NCI-H1417 treated with DMSO at 0.1 percent for 48 hours (cell line): ENCODE measurements at places on chromosomes 6 and 20.

DNA sequence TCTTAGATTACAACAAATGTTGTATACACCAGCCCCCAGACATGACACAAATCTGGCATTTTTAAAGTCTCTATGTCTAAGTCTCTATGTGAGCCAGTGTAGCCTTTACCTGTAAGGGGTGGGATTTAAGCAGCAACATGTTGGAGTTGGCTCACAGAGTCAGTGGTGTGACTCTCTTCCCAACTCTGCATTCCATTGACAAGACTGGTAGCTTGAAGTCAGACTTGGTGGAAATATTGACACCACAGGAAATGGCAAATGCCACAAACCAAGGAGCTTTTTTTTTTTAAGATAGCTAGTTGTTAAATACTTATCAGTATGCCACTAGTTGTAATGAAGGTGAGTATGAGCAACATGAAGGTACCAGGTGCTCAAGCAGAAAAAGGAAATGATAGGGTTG is 103.1 kb upstream of the SMLR1 start:
- DNase-seq = no peak

DNA sequence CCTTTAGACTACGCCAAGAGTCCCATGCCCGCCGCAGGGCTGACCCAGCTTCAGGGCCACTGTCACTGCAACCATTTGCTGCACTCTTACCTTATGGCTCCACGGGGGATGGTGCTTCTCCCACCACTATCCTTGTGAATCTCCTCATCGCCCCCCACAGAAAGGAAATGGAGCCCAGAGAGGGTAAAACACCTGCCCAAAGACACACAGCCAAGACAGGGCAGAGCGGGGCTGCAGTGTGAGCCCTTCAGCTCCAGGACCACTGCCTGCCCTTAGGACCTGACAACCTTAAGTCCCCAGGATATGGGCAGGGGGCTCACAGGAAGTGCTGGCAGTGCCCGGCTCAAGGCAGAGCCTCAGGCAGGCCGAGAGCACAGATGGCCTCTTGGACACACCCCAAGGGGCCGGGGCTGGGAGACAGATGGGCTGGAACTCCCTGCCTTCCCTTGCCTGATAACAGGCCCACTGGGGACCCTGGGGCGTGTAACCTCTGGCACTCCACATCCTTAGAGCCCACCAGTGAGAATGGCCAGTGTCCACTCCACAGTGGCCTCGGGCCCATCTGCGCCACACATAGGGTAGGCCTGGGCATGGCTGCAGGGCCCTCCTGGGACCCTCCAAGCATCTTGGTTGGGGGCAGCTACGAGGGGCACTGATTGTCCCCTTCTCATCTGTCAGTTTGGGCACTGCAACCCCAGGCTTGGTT is 265.2 kb downstream of the TAF4 start:
- no peak for DNase-seq

- no peak for DNase-seq
Measured at GRCh38 chr6:112879920-112880413, 532.8 kb downstream of the RFPL4B start.

DNA sequence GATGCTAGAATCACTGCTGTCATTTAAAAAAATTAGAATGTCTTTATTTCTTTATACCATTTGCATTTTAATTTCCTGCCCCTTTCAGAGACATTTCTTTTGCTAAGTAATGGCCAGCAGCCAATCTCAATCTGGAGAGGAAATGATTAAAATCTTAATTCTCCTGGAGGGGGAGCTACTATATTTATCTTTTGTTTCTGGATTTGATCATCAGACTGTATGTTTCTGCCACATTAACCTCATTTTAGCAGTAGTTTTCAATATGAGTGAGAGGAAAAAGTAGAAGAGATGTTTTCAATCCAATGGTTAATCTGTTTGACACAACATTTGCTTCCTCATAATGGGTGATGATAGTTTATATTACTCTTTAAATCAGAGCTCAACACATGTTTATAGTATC is 138.0 kb downstream of the FUT9 start:
- DNase-seq = no peak

GRCh38 chr20:56212091-56212490 is 36.4 kb upstream of the MC3R start:
- DNase-seq = no peak

DNA sequence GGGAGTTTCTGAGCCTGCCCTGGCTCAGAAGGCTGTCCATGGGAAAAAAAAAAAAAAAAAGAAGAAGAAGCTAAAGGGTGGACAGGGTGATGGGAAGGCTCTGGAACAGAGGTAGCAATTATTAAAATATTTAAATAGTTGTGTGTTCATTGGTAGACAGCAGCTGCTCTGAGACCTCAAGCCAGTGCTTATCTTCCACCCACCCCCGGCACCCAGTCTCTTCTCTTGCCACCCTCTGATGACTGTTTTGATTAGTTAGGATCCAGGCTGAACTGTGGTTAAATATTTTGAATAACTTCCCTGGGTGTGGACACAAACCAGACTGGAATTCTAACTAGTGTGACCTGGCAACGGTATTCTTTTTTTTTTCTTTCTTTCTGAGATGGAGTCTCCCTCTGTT is 16.9 kb upstream of the SRSF3 start:
- no peak for DNase-seq

GRCh38 chr6:30769088-30769852 is 24.9 kb upstream of the IER3 start:
- DNase-seq = no peak

- no peak for DNase-seq
Measured at GRCh38 chr6:21595285-21596144, 2.0 kb downstream of the SOX4 start.

DNA sequence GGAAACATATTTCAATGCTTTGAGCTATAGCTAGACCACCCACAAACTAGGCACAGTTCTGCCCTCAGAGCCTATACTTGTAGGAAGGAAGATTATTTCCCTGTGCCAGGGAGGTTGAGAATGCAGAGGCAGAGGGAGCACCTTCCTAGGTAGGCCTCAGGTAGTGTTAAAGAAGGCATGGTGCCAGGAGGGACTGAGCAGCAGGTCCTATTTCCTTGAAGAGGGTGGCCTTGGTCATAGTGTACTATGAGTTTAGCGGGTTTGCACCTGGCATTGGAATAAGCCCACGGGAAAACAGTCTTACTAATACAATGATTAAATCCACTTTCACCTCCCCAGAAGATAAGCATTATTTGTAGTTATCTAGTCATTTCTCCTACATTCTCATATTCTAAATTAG is 375.4 kb downstream of the CDKAL1 start:
- no peak for DNase-seq

- no peak for DNase-seq
Measured at GRCh38 chr6:1255636-1256365, 56.1 kb upstream of the FOXQ1 start.

GRCh38 chr6:95244751-95245150 is 332.6 kb upstream of the MANEA start:
- DNase-seq = no peak

DNA sequence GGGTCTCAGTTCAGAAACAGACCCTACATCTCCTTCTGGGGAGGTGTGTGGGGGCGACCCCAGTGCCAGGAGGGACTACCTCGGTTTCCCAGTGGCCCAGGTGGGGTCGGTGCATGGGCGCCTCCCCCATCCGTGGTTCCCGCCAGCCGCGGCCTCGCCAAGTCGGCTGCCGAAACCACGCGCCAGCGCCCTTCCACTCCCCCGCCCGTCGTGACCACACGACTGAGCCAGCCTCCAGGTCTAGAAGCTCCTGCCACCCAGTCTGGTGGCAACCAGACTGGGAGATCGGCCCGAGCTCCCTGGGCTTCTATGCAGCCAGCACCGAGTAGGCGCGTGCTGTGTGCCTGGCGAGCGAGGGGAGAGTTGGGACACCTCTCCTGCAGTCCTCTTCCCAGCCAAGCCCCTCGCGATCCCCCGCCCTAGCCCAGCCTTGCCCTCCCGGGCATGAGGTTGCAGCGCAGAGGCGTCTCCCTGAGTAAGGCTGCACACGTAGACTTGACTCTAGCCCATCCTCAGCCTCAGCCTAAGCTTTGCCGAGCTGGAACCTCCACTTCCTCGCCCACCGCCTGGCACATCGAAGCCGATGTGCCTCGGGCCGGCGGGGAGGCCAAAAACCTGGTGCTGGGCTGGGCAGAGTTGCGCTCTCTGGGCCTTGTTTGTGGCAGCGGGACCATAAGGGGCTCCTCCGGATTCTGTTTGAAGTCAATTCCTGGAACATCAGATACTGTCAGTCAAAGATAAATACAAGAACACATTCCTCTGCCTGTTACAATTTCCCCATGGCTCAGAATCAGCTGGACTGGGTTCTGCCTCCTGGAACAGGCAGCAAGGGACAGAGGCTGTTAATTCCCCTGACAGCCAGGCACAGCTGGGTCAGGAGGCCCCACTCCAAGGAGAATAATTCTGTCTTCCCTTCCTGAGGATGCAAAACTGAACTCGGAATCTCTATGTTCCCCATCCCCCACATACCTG is 1.5 kb upstream of the CPNE5 start:
- no peak for DNase-seq

- no peak for DNase-seq
Measured at GRCh38 chr6:108801366-108801765, 46.9 kb upstream of the ARMC2 start.

DNA sequence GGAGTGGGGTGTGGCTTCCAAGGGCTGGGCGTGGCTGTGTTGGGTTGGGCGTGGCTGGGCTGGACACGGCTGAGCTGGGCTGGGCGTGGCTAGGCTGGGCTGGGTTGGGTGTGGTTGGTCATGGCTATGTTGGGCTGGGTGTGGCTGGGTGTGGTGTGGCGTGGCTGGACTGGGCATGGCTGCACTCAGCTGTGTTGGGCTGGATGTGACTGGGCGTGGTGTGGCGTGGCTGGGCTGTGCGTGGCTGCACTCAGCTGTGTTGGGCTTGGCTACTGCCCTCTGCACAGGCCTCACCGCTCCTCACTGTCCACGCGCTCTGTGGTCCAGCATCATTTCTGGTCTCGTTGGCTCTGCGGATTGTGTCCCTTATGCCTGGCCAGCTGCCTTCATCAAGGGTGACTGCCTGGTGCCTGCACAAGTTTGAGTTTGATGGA is 43.5 kb upstream of the SLCO4A1 start:
- DNase-seq = no peak

DNA sequence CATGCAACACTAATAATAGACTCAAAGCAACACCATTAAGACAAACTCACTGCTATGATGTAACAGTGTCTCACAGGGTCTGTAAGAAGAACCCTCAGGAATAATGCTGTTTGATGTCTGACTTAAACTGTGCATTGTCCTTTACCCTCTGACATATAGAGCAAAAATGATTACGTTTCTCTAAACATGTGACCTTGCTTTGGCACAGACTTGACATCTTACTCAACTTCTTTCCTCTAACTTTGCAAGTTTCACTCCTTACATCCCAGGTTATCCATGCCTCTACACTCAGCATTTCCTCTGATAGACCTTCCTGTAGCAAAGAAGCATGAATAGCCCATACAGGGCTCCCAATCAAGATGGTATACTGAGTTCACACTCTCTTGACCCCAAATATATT is 252.7 kb downstream of the UST start:
- DNase-seq = no peak

- no peak for DNase-seq
Measured at GRCh38 chr6:149830731-149831307, 33.3 kb downstream of the LRP11 start.

DNA sequence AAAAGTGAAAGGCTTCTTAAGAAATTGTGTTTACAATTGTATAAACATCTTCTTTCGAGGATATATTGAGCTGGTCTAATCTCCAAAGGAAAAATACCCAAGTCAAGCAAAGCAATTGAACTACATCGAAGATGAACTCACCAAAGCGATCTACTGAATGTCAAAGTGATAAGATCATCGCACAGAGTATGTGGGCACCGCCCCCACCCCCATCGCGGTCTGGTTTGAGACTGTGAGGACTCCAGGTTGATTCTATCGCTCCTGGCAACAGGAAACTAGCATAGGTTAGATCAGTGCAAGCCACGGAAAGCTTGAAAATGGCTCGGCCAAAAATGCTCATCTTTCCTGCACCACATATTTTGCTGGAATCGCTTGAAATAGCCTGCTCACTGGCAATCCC is 133.2 kb upstream of the RPS6KA2 start:
- no peak for DNase-seq

- no peak for DNase-seq
Measured at GRCh38 chr6:34066218-34066571, 79.7 kb downstream of the GRM4 start.
